NCI-H82 (cell line): ENCODE measurements at places on chromosomes 6 and 20.

GRCh38 chr6:26163427-26164119 lies 76.3 kb downstream of the HFE start:
- no peak for DNase-seq

DNA sequence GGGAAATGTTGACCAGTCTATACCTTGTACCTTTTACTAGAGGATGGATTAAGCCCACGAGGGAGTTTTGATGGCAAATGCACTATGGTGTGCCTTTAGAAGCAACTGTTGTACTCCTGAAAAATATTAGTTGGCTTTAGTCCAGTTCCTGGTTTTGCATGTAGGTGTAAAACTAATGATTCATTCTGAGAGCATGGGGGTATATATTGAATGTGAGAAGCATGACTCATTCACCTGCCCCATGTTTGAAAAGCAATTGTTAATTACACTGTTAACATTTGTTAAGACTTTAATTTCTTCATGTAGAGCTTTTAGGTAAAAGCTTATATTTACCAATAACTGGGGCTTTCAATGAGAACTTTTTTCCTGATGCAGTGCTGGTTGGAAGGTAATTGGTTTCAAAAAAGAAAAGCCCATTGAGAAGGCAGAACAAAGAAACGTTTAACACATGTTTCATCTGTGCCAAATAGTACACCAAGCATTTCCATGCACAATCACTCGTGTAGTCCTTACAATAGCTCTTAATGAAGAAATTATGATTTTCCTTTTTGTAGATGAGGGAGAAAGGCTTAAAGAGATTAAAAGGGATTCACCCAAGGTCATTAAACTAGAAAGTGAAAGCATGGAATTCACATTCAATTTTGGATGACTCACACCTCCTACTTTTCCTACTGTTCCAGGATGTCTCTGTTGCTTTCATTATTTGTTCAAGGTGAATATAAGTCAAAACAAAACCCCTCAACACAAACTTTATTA lies 134.1 kb downstream of the CCDC170 start:
- DNase-seq: no peak

- DNase-seq: no peak
These were observed 108.4 kb downstream of the RTN4IP1 start for GRCh38 chr6:106520711-106521401.

GRCh38 chr6:150857945-150858308 lies 7.6 kb upstream of the MTHFD1L start:
- no peak for DNase-seq

DNA sequence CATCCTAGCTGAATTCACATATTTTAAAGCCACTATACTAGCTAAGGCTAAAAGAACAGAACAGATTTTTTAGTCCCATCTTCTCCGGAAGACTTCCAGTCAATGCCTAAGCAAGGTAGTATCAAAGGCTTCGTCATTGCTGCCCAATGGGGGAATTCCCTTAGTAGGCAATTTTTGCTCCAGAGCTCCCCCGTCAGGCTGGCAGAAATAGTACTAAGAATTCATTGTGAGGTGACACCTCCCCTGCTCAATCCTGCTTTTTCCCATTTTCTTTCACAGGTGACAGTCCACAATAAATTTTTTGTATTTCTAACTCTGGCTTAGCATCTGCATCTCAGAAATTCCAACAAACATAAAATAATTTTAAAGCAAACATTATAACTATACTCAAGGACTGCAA lies 52.8 kb upstream of the SRSF6 start:
- peak; percentile 25 for DNase-seq

DNA sequence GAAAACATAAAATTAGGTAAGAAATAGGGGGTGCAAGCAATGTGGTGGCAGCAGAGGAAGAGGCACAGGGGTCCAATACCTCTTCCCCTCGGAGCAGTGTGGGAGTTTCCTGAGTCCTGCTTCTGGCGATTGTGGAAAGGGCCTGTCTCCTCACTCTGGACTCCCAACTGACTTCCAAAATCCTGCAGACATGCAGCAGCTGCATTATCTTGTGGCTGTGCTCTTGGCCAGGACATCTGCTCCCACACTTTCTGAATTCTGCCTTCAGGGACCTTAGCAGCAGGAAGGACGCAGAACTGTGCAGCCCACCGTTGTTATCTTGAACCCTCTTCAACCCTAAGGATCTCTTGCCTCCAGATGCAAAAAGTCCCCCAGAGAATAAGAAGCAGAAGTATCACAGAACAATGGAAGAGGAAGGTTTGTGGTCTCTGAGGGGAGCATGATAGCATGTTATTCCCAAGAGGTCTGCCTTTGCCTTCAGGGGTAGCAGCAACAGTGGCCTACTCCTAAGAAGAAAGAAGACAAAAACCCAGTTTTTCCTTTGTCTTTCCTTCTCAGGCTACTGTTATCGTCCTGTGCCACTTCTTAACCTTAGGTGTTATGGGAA lies 102.5 kb upstream of the EMILIN3 start:
- DNase-seq: no peak

DNA sequence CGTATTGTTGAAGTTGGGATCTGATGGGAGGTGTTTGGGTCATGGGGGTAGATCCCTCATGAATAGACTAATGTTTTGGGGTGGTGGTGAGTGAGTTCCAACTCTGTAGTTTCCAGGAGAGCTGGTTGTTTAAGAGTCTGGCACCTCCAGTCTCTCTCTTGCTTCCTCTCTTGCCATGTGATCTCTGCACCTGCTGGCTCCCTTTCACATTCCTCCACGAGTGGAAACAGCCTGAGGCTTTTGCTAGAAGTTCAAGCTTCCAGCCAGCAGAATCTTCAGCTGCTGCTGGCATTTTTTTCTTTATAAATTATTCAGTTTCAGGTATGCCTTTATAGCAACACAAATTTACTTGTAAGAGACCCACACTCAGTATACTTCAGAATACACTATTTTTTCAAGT lies 1021.6 kb downstream of the EYS start:
- DNase-seq: no peak

- no peak for DNase-seq
These were observed 59.4 kb downstream of the GINS1 start for GRCh38 chr20:25466846-25467245.

DNA sequence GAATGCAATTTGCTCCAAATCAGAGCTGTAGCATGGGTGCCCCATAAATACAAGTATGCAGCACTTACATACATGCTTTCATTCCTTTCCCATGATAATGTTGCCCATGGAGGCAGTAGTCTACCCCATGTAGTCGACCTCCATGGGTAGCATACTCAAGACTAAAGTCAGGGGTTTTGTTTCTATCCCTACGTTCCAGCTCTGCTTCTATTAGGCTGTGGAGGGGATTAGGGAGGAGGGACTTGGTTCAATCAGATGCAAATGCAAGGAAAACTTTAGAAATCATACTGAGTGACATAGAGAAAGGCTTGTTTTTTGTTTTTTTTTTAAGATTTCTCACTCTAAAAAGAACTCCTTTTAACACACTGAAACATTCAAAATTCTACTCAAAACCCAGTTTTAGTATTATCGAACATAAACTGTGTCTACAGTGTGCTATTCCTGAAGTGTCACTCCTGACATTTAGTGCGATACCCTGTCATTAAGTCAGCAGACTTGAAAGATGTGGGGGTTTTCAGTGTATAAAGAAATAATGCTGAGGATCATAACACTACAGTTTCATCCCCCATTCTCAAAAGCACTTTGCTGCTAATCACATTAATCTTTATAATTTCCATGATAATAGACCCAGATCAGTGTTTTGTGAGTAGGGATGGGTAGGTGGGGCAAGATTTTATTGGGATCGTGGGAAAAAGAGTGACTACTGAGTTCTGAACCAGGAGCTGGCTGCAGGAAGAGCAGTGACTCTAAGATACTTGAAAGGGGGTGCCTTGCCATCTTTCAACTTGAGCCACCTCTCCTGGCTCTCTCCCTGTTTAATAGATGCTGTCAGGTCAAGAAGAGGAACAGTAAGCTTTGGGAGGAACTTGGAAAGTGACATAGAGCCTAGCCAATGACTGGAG lies 40.4 kb upstream of the SCML4 start:
- no peak for DNase-seq

DNA sequence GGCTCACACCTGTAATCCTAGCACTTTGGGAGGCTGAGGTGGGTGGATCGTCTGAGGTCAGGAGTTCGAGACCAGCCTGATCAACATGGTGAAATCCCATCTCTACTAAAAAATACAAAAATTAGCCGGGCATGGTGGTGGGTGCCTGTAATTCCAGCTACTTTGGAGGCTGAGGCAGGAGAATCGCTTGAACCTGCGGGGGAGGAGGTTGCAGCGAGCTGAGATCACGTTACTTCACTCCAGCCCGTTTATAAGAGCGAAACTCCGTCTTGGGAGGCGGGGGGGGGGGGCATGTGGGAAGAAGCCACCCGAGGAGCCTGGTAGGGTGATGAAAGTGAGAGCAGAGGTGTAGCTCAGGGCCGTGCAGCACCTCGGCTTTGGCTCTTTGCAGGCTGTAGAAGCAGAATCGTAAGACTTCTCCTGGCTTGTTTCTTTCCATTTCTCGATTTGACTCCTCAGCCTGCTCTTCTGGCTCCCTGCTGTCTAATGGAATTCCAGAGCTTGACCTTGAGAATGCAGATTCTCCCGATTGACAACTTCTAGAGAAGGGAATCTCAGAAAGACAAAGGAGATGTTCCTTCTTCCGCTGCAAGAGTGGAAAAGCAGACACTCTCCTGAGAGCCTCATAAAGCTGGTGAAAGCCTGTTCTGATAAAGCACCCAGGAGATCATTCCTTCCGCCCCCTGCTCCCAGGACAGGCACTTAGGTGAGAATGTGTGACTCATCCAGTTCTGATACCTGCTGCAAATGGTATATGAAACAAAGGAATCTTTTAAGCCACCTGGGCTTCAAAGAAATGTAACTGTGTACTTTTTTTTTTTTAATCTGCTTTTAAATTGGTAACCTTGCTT lies 26.0 kb upstream of the PPP1R16B start:
- DNase-seq: no peak

DNA sequence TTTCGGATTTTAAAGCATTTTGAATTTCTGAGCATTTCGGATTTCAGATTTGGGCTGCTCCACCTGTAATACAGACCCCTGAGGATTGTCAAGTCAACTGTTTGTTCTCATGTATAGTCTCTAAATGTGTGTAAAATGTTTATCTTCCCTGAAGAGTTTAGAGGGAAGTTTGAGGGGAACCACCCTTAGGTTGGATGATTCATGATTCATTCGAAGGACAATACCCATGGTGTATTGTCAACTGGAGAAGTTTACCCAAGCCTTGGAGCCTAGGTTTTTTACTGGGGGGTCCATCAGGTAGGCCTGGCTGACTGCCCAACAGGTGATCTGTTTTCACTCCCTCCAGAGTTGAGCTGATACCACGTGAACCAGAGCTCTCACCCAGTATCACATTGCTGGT lies 18.9 kb downstream of the GSTA4 start:
- DNase-seq: no peak

GRCh38 chr6:42038811-42039408 lies 11.4 kb upstream of the TAF8 start:
- DNase-seq: no peak
